ENCODE measurements at places on chromosomes 4 and X.

GRCh38 chr4:1554876-1555265 lies 129.2 kb downstream of the FAM53A start:
- DNase-seq = no peak

DNA sequence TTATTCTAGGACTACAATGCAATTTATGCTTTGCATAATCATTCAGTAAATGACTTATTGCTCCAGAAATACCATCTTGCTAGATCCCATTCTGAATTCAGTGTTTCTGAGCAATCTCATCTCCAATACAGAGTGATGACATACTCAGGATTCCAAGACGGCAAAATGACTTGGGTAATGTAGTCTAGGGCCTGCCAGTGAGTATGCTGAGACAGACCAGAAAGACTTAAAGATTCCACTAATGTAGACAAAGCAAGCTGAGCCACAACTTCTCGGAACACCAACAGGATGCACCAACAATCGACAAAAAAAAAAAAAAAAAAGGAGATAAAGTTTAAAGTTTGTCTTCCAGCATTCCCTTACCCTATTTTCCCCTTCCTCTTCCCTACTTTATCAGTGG lies 919 bp upstream of the SEC24B start:
- peak; percentile 6 for DNase-seq

DNA sequence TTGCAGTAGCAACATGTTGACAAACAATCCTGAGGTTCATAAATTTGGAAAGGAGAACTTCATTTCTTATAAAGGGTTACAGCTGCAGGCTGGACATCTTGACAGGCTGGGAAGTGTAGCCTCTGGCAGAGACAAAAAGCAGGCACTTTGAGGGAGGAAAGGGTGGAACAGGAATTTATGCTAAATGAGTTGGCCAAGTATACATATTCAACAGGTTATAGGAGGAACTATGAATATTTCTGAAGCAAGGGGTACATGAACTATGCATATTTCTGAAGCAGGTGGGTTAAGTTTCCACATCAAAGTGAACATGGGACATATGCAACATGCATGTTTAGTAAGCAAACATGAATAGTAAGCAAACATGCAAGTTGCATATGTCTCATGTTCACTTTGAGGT lies 1.6 kb upstream of the ANTXR2 start:
- no peak for DNase-seq

DNA sequence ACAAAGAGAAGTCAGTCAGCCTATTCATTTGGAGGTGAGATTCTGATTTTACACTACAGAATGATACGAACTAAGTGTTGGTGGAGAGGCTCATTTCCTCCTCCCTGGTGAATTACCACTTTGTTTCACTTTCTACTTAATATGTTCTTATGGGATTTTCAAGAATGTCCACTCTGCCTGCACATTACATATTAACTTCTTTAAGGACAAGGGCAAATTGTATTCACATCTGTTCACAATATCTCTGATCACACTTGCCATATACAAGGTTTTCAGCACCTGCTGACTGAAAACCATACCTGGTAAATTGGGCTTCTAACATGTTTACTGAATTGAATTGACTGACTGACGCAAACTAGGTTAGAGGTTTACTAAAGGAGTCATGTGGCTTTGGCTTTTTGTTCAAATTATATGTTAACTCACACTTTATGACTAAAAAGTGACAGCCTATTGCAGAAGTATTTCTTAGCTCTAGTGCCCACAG lies 188.4 kb upstream of the MBNL3 start:
- no peak for DNase-seq

GRCh38 chr4:78694457-78694787 lies 81.7 kb upstream of the BMP2K start:
- no peak for DNase-seq

DNA sequence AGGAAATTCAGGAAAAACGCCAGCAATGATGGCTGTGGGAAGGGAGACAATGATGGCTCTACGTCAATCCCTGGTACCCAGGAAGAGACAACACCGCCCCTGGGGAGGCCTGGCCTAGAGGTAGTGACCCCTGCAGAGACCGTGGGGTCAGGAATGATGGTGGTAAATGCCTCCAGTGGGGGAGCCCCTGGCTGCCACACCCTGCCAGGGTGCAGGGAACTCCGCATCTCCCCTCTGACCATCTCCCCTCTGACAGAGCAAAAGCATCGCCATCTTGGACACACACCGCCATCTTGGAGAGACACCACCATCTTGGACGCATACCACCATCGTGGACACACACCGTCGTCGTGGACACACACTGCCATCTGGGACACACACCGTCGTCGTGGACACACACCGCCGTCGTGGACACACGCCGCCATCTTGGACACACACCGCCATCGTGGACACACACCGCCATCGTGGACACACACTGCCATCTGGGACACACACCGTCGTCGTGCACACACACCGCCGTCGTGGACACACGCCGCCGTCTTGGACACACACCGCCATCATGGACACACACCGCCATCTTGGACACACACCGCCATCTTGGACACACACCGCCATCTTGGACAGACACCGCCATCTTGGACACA lies 9.9 kb downstream of the ASMTL start:
- no peak for DNase-seq

DNA sequence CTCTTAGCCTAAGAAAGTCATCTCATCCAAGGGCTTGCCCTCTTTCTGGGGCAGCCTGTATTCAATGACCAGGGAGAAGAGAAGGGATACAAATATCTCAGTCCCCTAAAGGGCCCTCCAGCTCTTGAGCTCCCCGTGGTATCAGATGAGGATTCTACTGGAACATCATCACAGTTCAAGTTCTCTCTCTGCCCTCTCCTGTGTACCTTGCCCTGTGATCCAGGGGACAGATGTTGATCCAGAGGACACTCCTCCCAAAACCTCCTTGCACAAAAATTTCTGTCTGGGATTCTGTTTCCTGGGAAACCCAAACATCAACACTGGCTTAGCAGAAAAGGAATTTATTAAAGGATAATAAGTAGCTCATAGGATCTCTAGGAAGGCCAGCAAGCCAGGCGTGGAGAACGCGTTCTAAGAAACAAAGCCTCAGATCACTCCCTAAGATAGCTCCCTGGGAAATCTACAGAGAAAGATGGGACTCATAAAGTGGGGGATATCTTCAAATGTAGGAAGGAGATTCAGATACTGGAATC lies 296.3 kb upstream of the KLF3 start:
- DNase-seq = no peak

DNA sequence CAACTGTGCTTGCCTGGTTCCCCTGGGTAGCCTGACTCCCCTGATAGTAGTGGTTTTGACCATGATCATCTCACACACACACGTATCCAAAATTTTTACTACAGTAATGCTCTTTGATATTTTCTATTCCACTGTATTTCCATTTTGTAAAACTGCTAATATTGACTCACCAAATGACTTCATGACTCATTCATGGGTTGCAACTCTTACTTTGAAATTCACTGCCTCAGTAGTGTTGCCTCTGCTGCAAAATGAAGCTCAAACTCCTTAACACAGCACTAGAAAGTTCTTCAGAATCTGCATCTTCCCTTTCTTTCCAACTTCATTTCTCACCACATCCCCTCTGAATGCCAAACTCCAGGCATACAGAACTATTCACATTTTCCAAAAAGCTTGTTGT lies 20.3 kb downstream of the QRFPR start:
- no peak for DNase-seq

DNA sequence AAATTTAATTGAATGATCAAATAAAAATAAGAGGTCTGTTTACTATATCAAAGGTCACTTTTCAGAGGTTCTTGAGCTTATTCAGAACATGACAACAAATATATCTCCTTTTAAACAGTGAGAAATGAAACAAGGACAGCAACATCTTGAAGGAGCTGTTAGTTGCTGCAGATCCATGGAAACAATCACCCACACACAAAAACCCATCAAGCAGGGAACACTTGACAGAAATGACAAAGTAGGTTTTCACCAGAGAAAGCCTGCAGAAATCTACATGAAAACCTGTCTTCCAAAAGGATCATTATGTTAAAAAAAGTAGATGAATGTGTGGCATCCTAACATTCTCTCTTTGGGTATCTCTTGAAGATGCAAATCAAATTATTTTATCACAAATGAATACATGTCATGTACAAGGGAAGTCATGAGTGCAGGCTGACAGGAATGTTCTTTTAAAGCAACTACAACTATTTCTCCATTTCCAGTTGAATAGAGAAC lies 203.0 kb downstream of the GRIA2 start:
- DNase-seq = no peak

DNA sequence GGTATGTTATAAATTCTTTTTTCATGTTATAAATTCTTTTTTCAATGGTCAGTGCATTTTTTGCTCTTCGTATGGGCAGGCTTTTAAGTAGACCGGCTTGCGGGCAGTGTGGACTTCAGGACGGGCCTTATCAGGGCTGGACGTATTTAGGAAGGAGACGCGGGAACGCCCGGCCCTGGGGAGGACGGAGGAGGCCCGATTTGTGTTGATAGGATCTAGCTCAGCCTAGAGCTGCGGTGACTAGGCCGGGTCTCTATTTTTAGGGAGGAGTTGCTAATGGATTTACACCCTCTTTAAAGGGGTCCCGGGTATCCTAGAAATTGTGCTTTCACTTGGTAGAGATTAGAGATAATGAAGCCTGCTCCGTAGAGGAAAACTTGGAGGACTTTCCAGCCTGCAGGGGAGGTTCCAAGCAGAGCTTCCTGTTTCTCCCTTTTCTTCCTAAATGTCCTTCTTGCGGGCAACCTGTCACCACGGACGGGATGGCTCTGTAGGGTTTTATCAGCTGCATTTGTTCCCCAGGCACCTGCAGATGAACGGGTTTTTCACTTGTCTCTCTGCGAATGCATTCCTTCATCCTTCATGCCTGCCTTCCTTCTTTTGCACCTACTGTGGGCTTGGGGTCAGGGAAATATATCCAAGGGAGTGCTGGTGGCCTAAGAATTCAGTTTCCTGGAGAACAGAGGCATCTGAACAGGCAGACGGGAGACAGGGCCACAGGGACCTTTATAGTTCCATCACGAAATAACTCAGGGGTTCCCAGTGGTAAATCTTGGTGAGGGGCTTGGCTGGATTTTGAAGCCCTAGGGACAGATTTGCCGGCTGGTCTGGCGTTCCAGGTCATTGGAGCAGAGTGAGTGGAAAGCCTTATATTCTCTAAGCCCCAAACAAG lies 1.4 kb downstream of the CD99 start:
- DNase-seq = no peak

DNA sequence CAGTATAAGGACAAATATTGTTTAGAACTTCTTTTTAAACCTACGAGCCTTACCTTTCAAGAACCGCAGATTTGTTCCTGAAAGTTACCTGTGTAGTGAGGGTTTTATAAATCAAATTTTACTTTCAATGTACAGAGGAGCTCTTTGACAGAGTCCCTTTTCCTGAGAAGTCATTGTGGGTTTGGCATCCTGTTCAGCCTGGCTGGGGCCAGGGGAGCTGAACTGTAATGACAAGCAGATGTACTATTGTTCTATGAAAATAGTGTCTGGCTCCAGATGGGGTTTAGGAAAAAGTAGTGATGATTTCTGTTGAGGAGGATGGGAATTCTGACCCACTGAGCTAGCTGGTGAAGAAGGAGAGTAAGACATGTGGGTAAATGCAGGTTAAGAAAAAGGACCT lies 196.2 kb upstream of the PGRMC2 start:
- no peak for DNase-seq

DNA sequence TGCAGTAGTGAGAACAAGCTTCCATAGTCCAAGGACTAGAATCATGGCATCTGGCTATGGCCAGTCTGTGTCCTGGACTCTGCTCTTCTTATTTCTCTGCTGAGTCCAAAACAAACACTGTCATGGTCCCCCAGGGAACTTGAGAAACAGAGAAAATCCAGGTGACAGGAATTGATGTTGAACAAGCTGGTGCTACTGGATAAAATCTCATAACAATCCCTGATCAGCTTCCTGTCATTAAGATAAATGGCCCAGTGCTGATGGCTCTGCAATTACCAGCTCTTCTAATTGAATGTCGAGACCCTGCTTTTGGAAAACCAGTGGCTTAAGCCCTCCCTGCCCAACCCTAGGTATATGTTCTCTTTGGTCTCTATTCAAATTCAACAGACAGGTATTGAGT lies 58.8 kb upstream of the ARHGAP36 start:
- no peak for DNase-seq

GRCh38 chr4:40461879-40462278 lies 126.7 kb downstream of the CHRNA9 start:
- no peak for DNase-seq

DNA sequence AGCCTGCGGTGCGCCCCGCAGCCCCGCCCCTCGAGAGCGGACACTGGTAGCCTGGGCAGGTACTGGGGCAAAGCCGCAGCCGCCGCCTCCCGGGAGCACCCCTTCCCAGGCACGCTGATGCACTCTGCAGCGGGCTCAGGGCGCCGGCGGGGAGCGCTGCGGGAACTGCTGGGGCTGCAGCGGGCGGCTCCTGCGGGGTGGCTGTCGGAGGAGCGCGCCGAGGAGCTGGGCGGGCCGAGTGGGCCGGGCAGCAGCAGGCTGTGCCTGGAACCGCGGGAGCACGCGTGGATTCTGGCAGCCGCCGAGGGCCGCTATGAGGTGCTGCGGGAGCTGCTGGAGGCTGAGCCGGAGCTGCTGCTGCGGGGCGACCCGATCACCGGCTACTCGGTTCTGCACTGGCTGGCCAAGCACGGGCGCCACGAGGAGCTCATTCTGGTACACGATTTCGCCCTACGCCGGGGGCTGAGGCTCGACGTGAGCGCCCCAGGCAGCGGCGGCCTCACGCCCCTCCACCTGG lies 401 bp downstream of the SOWAHD start:
- no peak for DNase-seq

DNA sequence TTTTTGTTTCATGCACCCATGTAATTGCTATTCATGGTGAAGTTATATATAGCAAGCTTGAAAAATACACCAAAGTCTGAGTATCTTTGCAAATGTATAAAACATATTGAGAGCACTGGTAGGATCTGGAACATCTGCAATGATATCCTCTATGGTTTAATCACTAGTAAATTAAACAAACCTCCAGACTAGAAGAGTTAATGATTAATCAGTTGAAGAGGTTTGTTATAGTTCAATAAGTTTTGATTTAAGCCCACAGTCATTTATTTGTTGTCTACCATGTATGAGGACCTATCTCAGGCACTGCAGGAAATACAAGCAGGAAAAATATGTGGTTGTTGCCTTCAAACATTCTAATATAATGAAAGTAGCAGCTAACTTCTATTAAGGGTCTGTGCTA lies 16.5 kb downstream of the CYBB start:
- DNase-seq = no peak

DNA sequence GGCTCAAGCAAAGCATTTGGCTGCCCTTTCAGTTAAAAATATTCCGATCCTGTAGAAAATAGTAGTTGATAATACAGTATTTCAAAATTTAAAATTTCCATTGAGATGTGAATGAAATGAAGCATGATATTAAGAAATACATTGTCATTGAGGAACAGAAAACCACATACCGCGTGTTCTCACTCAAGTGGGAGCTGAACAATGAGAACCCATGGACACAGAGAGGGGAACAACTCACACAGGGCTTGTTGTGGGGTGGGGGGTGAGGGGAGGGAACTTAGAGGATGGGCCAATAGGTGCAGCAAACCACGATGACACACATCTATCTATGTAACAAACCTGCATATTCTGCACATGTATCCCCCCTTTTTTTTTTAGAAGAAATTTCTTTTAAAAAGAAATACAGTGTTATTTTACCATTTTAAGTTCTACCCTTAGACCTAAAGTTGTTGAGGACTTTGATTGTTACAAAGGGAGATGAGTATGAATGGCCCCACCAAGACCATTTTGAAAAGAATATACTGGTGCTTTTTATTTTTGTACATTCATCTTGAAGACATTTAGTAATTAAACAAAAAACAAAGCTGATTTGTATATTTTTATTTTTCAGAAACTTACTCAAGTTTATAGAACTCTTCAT lies 52.0 kb upstream of the IL13RA1 start:
- DNase-seq = no peak

GRCh38 chr4:75710246-75710645 lies 14.1 kb upstream of the USO1 start:
- no peak for DNase-seq

All from CD4-positive, alpha-beta T cell treated with Interferon alpha-2 for 1 hour (primary cell).